ENCODE measurements at places on chromosomes 12 and 14. TPM values are rescaled to one million over a fixed set of nuclear protein-coding genes. Genes with fewer than 3 reads are reported as not detected.

DBX2 gene
- 0.07 TPM for polyA plus RNA-seq

TBPL2 gene
- polyA plus RNA-seq: not detected

CPM gene
- not detected for polyA plus RNA-seq

RFLNA gene
- polyA plus RNA-seq: 5.6 TPM

TAS2R14 gene
- polyA plus RNA-seq: 13.5 TPM

HNF1A gene
- not detected for polyA plus RNA-seq

SYCP3 gene
- polyA plus RNA-seq: 3.4 TPM

KRT71 gene
- not detected for polyA plus RNA-seq

TSPAN19 gene
- polyA plus RNA-seq: 4.8 TPM

FGD6 gene
- polyA plus RNA-seq: 7.1 TPM

POTEM gene
- polyA plus RNA-seq: not detected

PZP gene
- polyA plus RNA-seq: not detected

TOMM20L gene
- not detected for polyA plus RNA-seq

TEX52 gene
- polyA plus RNA-seq: not detected

KRT4 gene
- polyA plus RNA-seq: not detected

GLIPR1L1 gene
- polyA plus RNA-seq: not detected

STON2 gene
- 11.3 TPM for polyA plus RNA-seq
